Natural killer cell (primary cell): ENCODE measurements at places on chromosomes 12 and 14. TPM values are rescaled to one million over a fixed set of nuclear protein-coding genes. Genes with fewer than 3 reads are reported as not detected.

The CLEC2D gene
- 219 TPM for total RNA-seq

The PLCZ1 gene
- total RNA-seq, result not detected

The IFNG-AS1 gene
- 2.4 TPM for total RNA-seq

The OTUB2 gene
- total RNA-seq, result 0.13 TPM
